NCI-H748 treated with DMSO at 0.1 percent for 48 hours (cell line): ENCODE measurements at places on chromosomes 2 and 18.

- peak; percentile 97 for DNase-seq
These were observed 330.0 kb upstream of the PKDCC start for GRCh38 chr2:41717839-41718238.

DNA sequence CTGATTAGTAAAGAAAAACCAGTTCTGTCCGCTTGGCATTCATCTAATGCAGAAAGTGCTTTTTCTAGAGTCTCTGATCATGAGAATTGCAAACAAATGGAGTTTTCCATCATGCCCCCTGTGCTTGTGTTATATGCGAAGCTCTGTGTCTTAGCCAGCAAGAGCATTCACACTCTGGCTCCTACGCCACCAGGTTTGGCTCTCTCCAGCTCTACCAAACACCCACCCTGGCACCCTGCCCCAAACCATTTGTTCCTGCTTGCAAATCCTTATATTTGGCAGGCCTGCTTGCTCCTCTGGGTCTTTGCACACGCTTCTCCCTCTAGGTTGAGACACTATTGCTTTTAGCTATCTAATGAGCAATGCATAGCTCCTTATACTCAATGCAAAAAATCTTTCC lies 204.1 kb upstream of the CYRIA start:
- no peak for DNase-seq

DNA sequence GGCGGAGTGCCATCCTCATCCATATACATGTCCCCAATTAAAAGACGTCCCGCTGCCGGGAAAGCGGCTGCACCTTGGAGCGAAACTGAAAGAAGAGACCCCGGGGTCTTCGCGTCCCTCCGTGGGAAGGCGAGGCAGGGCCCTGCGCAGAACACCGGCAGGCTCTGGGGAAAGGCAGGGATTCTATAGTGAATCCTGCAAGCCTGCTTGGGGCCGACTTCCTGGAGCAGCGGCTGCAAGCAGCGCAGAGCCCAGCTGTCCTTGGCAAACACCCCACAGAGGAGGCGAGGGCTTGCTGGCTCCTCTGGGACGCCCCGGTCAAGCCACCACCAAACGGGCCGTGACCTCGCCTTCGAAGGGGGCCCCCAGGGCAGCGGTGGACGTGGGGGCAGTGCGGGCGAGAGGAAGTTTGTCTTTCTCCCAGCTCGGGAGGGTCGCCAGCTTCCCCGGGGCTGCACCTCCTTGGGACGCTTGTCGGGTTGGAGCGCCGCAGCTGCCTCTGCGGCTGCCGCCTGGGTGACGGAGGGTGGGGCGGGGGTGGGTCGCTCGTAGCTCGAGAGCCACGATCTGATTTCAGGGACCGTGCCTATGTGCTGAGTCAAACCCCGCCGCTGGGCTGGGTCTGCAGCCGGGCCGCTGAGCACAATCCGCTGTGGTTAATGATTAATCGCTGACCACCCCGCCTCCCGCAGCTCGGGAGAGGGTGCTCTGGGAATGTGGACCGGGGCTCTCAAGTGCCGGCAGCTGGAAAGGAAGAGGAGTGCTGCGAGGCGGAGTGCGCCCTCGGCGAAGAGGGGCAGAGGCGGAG lies 486 bp upstream of the GPR39 start:
- DNase-seq: peak; percentile 23

- no peak for DNase-seq
These were observed 192.3 kb downstream of the UBE2E3 start for GRCh38 chr2:181172676-181173075.

DNA sequence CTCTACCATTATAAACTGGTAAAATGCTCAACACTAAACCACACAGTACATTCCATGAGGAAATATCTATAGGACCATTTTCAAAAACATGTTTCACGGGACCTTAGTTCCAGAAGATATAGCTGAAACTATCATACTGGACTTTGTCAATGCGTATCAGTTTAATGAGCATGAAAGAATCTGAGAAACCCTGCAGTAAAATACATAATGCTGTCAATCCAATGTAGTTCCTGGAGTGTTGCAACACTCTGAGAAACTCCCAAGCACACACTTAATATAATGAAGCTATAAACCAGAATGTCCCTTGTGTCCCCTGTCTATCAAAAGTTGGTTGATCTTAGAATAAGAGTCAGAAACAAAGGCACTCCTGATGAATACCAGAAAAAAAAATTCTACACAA lies 16.2 kb downstream of the IWS1 start:
- DNase-seq: no peak

DNA sequence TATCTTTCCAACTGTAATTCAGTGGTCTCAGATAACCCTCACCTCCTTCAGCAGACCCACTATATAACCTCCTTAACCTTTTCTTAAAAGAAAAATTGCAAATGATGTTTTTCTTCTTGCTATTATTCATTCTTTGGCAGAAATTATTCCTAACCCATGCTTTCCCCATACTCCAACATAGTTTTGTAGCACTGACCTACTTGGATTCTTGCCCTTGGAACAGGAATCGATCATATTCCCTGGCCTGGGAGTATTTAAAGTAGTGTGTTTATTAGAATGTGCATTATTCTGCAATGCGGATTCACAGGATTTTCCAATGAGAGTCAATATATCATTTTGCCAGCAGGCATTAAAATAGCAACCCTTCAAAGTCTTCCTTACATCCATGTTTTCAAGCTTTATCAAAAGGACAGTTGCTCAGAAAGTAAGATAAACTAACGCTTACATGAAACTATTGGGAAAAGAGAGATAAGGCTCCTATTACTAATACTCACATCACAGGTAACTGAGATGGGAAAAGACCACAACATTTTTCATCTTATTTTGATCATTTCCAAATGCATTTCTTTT lies 37.4 kb downstream of the CHN1 start:
- DNase-seq: no peak

GRCh38 chr18:34623557-34623956 lies 86.5 kb upstream of the DTNA start:
- no peak for DNase-seq

DNA sequence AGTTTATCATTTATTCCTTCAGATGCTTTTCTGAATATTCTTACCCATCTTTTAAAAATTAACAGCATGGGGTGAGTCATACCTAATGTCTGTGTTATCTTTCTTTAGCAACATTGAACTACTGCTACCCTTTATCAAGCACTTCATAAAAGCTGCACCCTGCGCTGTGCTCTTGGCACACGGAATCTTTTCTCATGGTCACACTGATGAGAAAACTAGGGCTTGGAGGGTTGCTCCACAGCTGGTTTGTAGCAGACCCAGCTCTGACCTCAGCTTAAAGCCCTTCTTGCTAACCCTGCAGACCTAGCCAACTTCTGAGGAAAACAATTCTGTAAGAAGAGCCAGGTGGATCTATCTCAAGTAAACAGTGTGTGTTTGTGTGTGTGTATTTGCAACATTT lies 106.3 kb downstream of the RNF144A start:
- DNase-seq: no peak

DNA sequence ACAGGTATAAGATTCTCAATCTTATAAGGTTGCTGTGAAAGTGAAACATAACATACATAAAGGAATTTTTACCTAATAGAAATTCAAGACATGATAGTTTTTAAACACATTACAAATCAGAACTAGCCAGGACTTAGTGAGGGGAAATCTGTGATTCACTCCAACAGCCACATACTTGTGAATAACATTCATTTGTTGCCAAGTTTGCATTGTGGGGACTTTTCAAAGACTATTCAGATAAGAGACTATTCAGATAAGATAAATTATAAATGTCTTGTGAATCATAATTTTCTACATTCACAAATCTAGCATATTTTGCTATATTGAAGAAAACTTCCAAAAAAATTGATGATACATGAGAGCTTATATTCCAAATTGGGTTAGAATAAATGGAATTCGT lies 345.3 kb upstream of the CDH20 start:
- DNase-seq: no peak

DNA sequence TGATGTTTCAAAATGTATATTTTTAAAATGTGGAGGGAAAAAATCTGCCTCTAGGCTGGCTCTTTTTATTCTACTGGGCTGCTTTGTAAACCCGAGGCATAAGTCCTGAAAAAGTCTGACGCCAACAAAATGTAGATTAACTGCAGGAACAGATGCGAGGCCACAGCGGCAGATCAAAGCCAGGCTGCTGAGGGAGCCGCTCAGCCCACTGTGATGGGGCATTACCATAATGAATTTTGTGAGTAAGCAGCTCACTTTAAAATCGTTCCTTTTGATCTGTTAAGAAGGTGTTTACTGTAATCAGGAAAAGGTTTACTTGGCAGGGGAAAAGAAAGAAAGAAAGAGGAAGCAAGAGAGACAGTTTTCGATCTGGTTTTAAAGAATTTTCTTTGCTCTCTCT lies 269.0 kb downstream of the ICOS start:
- DNase-seq: no peak

DNA sequence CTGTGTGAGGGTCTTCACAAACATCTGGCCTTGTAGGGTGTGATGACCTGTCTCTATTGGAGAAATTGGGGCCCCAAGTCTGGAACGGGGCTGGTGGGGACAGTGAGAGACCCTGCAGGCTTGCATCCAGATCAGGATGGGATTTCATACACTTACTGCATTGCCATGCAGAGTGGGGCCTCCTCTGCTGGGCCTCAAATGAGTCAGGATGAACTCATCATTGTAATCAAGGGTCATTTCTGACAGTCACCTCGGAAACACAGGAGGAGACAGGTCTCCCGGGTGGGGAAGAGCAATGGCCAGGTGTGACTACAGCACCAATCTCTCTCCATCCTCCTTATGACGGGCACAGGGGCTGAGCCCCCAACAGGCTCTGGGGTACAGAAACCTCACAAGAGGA lies 48.1 kb upstream of the GALR1 start:
- DNase-seq: no peak

DNA sequence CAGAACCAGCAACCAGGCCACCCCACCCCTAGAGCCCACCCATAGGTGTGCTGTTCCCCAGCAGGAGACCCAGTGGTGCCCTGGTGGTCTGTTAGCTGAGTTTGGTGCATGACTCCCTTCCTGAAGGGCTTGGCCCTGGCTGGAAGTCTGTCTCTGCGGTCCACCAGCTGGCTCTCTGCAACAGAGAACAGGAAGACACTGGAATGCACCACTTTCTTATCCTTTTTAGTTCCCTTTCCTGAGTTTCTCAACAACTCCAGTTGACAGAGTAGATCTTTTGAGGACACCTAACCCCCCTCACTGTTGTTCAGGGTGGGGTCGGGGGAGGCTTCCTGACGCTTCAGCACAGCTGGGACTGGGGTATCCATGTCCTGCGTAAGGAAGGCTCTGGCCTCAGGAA lies 11.9 kb upstream of the RPL37A start:
- DNase-seq: no peak

DNA sequence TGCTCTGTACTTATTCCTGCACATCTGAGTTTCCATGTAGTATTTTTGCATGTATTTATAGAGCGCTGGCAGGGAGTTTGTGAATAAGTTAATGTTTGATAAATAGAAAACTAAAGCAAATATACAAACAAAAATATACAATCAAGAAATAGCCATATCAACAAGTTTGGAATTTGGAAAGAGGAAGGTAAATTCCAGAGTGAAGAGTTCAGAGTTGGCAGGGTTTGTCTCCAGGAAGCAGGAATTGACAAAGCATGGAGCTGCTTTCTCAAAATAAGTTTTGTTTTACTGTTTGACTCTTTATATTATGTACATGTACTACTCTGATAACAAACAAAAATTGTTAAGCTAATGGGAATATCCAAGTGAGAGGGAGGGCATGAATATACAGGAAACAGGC lies 80.3 kb downstream of the SPOPL start:
- no peak for DNase-seq

- DNase-seq: no peak
These were observed 159.0 kb downstream of the ZFP36L2 start for GRCh38 chr2:43067254-43068040.

GRCh38 chr2:5777131-5777535 lies 84.9 kb downstream of the SOX11 start:
- no peak for DNase-seq

- no peak for DNase-seq
These were observed 357.7 kb upstream of the SMIM21 start for GRCh38 chr18:75785206-75785605.

- no peak for DNase-seq
These were observed 236.8 kb downstream of the DYSF start for GRCh38 chr2:71689968-71690834.

GRCh38 chr2:241242306-241242705 lies 53.8 kb downstream of the ANO7 start:
- no peak for DNase-seq

DNA sequence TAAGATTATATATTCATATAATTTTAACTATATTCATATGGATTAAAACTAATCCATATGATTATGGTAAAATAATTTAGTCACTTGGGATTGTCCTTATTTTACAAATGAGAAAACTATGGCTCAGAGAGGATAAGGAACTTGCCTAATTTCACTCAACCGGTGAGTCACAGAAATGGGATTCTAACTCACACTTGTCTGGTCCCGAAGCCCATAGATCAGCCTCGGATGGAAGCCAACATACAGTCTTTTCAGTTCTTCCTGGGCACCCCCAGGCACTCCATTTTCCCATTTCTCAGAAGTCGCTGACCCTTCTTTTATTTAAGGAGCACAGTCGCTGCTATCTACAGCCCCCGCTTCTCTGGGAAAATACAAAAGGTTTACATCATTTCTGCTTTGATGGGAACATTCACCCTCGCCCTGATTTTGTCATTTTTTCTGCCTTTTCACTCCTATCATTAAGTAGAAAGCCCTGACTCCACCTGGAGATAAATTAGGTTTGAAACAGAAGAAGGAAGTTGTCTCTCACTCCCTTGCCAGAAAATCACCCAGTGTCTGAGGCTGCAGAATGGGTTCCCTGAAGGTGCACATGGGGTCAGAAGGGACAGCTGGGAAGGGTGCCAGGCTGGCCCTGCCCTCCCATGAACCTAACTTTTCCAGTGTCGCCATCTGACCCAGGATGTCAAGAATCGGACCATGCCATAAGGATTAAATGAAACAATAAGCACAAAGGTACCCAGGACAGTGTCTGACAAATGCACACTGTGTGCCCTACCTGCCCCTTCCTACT lies 36.6 kb downstream of the CYP1B1 start:
- DNase-seq: no peak

GRCh38 chr2:231425811-231426703 lies 30.5 kb downstream of the B3GNT7 start:
- DNase-seq: no peak

DNA sequence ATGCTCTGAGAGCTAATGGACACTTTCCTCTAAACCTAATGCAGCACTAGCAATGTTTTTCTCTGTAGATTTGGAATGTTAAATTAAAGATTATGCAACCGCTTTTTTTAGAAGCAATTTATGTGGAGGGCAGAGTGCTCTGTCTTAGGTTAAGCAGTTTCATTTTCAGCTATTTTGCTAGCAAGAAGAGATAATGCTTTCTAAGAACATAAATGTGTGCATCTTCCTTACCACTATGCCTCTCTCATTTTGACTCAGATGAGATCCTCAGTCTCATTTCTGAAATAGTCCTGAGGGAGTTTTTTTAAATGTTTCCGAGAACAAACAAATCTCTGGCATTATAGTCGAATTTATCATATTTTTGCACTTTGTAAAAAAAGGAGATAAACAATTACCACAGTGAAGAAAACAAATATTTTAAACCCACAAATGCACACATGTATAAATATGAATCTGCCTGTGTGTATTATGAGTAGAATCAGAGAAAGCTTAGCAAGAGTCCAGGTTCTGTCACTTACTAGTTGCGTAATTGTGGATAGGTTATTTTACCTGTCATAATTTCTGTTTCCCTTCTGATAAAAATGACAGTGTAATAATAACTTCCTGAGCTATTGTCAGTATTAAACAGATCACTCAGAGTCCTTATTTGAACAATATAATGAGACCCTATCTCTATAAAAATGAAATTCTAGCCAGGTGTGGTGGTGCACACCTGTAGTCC lies 207.7 kb upstream of the CRIM1 start:
- no peak for DNase-seq

- no peak for DNase-seq
These were observed 780 bp downstream of the HTRA2 start for GRCh38 chr2:74530239-74531187.

- DNase-seq: no peak
These were observed 51.9 kb upstream of the ZBTB7C start for GRCh38 chr18:48460929-48461583.
